Left lung (tissue), 14 donors: ENCODE measurements at places on chromosomes 4 and X. TPM values are rescaled to one million over a fixed set of nuclear protein-coding genes. Genes with fewer than 3 reads are reported as not detected.

- no peak for DNase-seq
- no peak overlapping the region for H3K4me3 ChIP-seq
- H3K4me1 ChIP-seq, result no peaks in the 10 kb centered on the region
- H3K27me3 ChIP-seq, result no peaks in the 10 kb centered on the region
Observed at GRCh38 chr4:104531390-104531789, 36.7 kb upstream of the CXXC4 start.

SLC6A14 gene
- total RNA-seq, result 70.8 TPM

ZFP42 gene
- total RNA-seq, result 0.96 TPM

DNA sequence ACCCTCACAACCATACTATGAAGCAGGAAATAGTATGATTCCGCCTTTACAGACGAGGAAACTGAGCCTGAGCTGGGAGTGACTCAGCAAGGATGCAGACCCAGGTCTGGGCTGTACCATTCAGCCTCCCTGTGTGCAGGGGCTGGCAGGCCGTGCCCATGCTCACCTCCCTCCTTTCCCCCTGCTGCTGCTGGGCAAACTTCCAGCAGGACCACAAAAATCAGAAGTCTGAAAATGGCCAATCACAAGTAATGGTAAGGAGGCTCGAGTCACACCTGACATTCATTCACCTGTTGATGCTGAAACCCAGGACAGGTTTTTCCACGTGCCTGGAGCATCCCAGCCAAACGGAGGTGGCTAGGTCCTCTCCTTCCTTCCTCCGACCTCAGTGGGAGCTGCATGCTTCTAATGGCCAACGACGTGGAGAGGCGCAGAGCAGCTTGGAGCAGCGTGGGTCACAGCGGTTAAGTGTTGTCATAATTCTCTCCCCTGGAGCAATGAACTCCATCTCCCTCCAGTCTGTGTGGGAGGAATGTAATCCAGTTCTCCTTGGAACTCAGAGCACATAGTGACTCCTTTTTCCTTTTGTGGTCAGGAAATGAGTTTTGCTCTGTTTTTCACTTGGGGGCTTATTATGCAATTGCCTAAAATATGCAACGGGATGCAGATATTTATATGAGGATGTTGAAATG is 371.7 kb downstream of the BCOR start:
- no peak overlapping the region for H3K4me3 ChIP-seq
- no peak overlapping the region for H3K27ac ChIP-seq
- H3K4me1 ChIP-seq, result peaks cover 4% of the 10 kb centered on the region

DNA sequence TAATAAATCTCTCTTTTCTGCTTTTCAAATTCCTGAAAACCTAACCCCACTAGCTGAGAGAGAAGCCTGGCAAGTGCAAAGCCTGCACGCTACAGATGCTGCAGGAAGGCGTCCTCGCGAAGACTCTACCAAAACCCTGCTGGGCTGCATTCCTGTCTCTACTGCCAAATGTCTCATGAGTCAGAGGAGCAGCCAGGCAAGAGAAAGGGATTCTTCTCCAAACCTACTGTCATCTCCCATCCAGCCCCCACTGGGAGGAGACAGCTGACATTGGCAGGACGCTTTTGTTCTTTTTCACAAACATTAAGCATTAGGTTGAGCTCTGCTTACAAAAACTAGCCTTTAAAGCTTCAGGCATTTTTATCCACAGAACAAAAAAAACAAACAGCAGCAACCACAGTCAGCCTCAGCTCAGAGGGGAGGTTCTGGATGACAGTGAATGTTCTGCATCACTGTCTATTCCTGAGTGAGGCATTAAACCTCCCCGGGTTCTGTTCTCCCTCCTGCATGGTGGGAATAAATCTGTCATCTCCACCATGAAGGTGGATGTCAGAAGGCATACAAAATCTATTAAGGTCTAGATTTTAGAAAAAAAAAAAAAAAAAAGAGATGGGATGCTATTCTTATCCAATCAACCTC is 18.0 kb downstream of the CRMP1 start:
- no peaks in the 10 kb centered on the region for H3K36me3 ChIP-seq
- peaks cover 7% of the 10 kb centered on the region for H3K27me3 ChIP-seq
- H3K27ac ChIP-seq, result no peak overlapping the region
- no peak for DNase-seq
- no peak overlapping the region for H3K4me3 ChIP-seq

- no peaks in the 10 kb centered on the region for H3K27me3 ChIP-seq
- no peak for DNase-seq
Observed at GRCh38 chr4:139655116-139655515, 10.5 kb upstream of the MGST2 start.

IGFBP7 gene
- 527 TPM for total RNA-seq

- H3K27me3 ChIP-seq, result no peaks in the 10 kb centered on the region
- H3K4me1 ChIP-seq, result no peaks in the 10 kb centered on the region
- no peaks in the 10 kb centered on the region for H3K36me3 ChIP-seq
Observed at GRCh38 chrX:140983730-140984129, 18.7 kb upstream of the SPANXB1 start.

RAB9B gene
- total RNA-seq, result 0.93 TPM

TMEM150C gene
- 4.3 TPM for total RNA-seq

DNA sequence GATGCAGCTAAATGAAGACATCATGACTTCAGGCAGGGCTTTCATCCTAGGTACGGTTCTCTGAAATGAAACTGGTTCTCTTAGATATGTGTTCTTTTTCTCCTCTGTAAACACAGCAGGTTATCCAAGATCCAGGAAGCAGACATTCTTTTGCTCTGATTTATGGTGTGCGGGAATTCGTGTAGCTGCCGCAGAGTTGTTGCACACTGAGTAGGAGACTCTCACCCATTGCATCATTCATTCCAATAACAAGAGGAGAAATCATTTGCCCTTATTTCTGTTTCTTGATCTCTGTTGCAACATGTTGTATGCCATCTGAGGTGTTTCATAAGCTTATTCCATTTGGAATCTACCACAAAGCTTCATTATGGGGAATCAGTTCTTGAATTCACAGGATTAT is 133.6 kb upstream of the VCX2 start:
- H3K27ac ChIP-seq, result no peak overlapping the region
- H3K4me1 ChIP-seq, result no peaks in the 10 kb centered on the region
- H3K4me3 ChIP-seq, result no peak overlapping the region
- no peaks in the 10 kb centered on the region for H3K36me3 ChIP-seq
- DNase-seq, result no peak
- no peaks in the 10 kb centered on the region for H3K27me3 ChIP-seq

DNA sequence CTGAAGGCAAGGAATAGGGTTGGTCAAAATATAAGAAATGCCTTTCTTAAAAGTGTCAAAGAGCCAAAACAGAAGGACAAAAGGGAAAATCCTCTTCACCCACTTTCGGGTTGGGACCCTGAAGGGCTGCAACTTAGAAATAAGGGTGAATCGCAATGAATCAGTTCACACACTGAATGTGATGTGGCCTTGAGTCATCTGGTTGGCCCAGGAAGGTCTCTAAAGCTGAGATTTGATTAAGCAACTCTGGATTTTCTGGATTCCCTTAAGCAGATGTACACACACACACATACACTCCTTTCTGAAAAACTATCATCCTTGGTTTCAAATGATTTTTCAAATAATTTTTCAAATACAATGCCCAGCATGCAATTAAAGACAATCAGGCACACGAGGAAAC is 13.1 kb downstream of the TAB3 start:
- no peak overlapping the region for H3K4me3 ChIP-seq
- no peaks in the 10 kb centered on the region for H3K4me1 ChIP-seq
- H3K27me3 ChIP-seq, result no peaks in the 10 kb centered on the region
- no peak for DNase-seq
- H3K27ac ChIP-seq, result no peak overlapping the region

DNA sequence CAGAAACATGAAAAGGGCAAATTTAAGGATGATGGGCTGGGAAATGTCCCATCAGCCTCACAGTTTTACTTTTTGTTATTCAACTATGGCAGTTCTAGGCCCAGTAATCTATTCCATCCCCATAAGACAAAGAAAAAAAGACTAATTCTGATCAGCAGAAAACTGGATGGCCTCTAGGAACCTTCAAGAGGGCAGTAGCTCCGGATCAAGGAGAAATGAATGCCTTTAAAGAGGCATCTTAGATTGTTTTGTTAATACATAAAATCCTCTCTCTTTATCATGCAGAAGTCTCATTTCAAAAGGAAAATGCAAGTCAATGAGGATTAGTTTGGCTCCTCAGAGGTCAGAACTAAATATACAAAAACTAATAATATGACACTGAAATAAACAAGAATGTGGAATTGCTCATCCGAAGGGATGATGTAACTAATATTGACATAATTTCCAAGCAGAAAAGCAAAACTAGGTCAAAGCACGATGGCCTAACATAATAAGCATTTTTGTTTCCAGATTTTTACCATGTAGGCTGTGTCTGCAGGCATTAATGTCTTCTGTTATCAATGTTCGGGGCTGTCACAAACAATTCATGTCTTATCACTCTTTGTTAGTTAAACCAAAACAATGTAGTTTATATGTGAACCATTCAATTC is 8.8 kb downstream of the MID1 start:
- no peaks in the 10 kb centered on the region for H3K27me3 ChIP-seq
- peak overlapping the region; percentile 21 for H3K27ac ChIP-seq
- no peaks in the 10 kb centered on the region for H3K4me1 ChIP-seq
- H3K4me3 ChIP-seq, result no peak overlapping the region
- no peak for DNase-seq

NAT8L gene
- 0.24 TPM for total RNA-seq

DNA sequence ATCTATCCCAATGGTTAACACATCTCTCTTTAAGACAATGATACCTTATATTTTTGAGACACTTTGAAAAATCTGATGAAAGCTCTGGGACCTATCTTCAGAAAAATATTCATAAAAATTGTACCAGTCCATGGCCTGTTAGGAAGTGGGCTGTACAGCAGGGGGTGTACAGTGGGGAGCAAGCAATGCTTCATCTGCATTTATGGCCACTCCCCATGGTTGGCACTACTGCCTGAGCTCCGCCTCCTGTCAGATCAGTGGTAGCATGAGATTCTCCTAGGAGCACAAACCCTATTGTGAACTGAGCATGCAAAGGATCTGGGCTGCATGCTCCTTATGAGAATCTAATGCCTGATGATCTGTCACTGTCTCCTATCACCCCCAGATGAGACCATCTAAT is 42.6 kb downstream of the C4orf51 start:
- no peak overlapping the region for H3K27ac ChIP-seq
- H3K4me3 ChIP-seq, result no peak overlapping the region
- H3K36me3 ChIP-seq, result no peaks in the 10 kb centered on the region
- H3K27me3 ChIP-seq, result no peaks in the 10 kb centered on the region

GLUD2 gene
- 4.0 TPM for total RNA-seq

DNA sequence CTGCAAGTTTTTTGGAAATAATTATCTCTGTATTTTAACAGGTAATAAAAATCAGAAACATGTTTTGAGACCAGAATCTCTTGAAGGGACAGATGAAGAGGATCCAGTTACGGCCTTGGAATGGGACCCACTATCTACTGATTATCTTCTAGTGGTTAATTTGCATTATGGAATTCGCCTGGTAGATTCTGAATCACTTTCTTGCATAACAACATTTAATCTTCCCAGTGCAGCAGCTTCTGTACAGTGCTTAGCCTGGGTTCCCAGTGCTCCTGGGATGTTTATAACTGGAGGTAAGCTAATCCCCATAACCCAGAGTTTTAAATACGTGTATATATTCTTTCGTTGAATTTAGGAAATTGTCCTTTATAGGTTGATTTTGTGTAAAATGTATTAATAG is 59.4 kb downstream of the WDR17 start:
- no peak for DNase-seq
- no peaks in the 10 kb centered on the region for H3K36me3 ChIP-seq
- H3K4me1 ChIP-seq, result no peaks in the 10 kb centered on the region
- no peak overlapping the region for H3K27ac ChIP-seq

DNA sequence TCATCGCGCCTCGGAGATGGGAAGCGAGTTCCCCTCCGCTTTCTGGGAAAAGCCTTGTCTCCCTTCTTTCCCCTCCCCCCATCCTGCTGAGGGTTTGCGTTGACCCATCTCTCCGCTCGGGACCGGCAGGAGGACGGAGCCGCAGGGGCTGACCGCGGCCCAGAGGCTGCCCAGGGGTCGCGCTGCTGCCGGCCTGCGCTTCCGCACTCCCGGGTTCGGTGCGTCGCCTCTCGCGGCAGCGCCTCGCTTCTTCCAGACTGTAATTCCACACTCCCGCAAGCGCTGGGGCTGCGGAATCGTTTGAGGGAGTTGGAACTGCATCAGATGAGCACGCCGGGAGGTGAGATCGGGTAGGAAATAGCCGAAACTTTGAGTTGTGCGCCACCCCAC is 88.3 kb downstream of the BCOR start:
- peaks cover 59% of the 10 kb centered on the region for H3K4me1 ChIP-seq
- no peak overlapping the region for H3K27ac ChIP-seq
- DNase-seq, result no peak
- H3K27me3 ChIP-seq, result peaks cover 81% of the 10 kb centered on the region
- H3K4me3 ChIP-seq, result no peak overlapping the region

DNA sequence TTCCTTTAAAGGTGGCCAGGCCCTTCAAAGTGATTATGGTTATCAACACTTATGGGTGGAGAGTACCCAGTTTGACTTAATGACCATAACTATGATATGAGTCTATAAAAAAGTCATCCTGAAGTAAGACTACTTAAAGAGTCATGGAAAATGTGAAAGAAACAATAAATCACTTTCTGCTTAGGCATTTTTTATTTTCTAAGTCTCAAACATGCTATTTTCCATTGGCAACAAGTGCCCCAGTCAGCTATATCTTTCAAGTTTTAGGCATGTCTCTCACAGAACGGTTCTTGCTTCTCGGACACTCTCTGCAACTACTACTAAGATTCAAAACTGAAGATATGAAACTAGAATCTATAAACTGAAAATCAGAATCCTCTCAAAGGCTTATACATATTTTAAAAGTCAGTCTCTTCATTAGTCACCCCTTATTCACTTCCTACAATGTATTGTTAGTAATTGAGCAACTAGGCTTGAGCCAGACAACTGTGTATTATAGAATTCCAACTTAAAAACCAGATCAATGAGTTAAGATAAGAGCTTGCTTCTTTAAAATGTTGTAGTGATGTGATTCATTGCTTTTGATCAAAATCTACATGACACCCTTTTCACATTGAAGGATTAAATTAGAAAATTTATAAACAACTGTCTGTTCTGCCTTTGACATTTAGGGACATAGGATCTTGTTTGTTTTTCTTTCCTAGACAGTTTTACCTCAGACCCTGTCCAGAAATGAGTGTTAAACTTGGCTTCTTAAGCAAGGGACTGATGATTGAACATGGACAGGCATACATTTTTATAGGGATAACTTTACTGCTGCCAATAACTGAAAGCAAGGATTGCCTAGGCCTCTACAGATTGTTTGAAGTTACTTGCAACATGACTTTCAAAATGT is 2.9 kb downstream of the ANTXR2 start:
- no peaks in the 10 kb centered on the region for H3K36me3 ChIP-seq
- peaks cover 11% of the 10 kb centered on the region for H3K4me1 ChIP-seq
- H3K4me3 ChIP-seq, result no peak overlapping the region
- no peaks in the 10 kb centered on the region for H3K27me3 ChIP-seq
- no peak for DNase-seq

GRCh38 chr4:95540227-95540626 is 8.5 kb downstream of the UNC5C start:
- H3K27me3 ChIP-seq, result no peaks in the 10 kb centered on the region
- H3K4me1 ChIP-seq, result no peaks in the 10 kb centered on the region
- H3K27ac ChIP-seq, result peak overlapping the region; percentile 21
- no peak overlapping the region for H3K4me3 ChIP-seq
- no peak for DNase-seq

ABLIM2 gene
- 8.8 TPM for total RNA-seq

SSX2 gene
- not detected for total RNA-seq

SHISA3 gene
- total RNA-seq, result 1.9 TPM
